ENCODE measurements at places on chromosomes 7 and 10. TPM values are rescaled to one million over a fixed set of nuclear protein-coding genes. Genes with fewer than 3 reads are reported as not detected.

Gene AKR1D1
- total RNA-seq = not detected

Gene ERVW-1
- not detected for total RNA-seq

Gene SPACDR
- not detected for total RNA-seq

Gene GPR85
- 1.1 TPM for total RNA-seq

Gene KLF14
- total RNA-seq = not detected

Gene GIMAP4
- 18.9 TPM for total RNA-seq

Gene PAPSS2
- total RNA-seq = 8.6 TPM

Gene KIN
- total RNA-seq = 9.3 TPM

Gene ZNF727
- total RNA-seq = 3.4 TPM

Gene LLCFC1
- not detected for total RNA-seq

Gene CUEDC2
- total RNA-seq = 91.5 TPM

Gene DPYSL4
- 0.36 TPM for total RNA-seq

Gene EXOC6
- total RNA-seq = 16.6 TPM

Gene NUTM2B
- 0.82 TPM for total RNA-seq

Gene NFKB2
- total RNA-seq = 29.6 TPM

Gene CHST15
- total RNA-seq = 29.9 TPM

Gene CALY
- 5.0 TPM for total RNA-seq

Gene PNLIPRP2
- not detected for total RNA-seq

Gene BTBD16
- total RNA-seq = 0.54 TPM

Gene SP8
- not detected for total RNA-seq

Gene C10orf53
- total RNA-seq = not detected

Gene ACTR3C
- total RNA-seq = 8.3 TPM

Gene CAMK2B
- total RNA-seq = 3.2 TPM

Gene SGPL1
- 18.5 TPM for total RNA-seq

Gene WASHC2A
- total RNA-seq = 30.6 TPM

Gene MYL10
- not detected for total RNA-seq

Gene MKX
- total RNA-seq = 11.0 TPM

Gene STX1A
- 24.6 TPM for total RNA-seq
